ENCODE measurements at places on chromosomes 11 and 22.

DNA sequence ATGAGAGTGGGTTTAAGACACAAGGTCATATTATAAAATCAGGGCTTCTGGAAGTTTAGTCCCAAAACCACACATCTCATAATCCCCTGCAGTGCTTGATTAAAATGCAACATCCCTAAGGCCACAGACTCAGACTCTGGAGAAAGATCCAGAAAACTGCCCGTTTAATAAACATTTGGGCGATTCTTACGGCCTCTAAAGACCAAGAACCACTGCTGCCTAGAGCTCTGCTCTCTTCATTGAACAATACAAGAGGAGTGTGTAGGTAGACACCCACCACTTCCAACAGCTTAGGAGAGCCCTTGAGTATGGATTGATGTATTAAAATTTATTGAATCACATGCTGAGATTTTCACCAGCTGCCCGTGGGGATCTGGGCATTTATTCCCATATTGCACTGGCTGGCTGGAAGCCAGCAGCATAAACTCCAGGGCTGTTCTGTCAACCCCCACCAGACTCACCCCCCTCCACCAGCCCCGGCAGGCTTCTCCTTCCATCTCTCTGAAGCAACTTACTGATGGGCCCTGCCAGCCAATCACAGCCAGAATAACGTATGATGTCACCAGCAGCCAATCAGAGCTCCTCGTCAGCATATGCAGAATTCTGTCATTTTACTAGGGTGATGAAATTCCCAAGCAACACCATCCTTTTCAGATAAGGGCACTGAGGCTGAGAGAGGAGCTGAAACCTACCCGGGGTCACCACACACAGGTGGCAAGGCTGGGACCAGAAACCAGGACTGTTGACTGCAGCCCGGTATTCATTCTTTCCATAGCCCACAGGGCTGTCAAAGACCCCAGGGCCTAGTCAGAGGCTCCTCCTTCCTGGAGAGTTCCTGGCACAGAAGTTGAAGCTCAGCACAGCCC, 749 bp upstream of the BEST1 start:
- peak; percentile 78 for DNase-seq

GRCh38 chr11:87432022-87432421, 394.3 kb downstream of the TMEM135 start:
- DNase-seq, result no peak

GRCh38 chr11:1747753-1748635, 2.4 kb downstream of the IFITM10 start:
- DNase-seq, result no peak

DNA sequence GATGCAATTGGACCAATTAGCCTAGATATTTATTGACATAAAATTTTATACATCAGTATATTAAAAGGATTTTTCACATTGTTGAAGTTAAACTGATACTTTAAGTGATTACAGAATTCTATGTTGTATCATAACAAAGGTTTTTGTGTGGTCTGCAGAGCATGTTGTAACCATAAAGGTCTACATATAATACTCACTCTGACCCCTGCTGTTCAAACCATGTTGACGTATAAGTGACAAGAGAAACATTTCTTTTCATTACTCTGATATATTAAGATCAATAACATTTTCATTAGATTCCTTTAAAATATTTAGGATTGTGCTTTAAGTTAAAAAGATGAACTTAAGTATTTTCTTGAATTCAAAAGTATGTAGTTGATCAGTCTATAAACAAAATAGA, 63.9 kb downstream of the GAS2 start:
- no peak for DNase-seq

DNA sequence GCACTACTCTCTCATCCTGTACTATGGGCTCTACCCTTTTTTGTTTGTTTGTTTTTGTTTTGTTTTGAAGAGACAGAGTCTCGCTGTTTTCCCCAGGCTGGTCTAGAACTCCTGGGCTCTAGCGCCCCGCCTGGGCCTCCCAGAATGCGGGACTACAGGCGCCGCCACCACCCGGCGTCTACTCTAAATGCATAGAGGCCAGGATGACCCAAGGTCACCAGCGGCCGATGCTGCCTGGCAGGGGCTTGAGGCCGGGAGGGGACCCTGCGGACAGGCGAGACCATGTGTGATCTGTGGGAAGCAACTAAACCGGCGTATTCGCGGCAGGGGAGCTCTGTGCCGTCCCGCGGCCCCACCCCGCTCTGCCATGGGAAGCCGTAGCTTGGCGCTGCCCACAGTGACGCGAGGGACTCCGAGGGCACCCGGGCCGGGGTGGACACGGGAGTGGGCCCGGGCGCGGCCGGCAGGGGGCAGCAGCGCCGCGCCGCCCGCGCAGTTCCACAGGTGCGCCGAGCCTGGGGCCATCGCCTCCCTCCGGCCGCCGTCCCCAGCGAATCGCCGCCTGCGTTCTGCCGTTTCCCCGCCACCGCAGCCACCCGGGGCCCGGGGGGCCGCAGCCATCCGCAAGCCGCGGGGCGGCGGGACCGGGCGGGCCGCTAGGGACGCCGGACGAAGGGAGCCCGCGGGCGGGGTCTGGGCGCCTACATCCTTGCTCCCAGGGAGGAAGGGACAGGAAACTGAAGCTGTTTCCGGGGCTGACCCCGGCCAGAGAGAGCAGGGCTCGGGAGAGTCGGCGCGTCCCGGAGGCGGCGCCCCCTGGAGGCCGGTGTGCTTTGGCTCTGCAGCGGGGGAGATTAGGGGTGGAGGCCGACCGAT, 12.3 kb upstream of the HDHD5 start:
- peak; percentile 46 for DNase-seq

DNA sequence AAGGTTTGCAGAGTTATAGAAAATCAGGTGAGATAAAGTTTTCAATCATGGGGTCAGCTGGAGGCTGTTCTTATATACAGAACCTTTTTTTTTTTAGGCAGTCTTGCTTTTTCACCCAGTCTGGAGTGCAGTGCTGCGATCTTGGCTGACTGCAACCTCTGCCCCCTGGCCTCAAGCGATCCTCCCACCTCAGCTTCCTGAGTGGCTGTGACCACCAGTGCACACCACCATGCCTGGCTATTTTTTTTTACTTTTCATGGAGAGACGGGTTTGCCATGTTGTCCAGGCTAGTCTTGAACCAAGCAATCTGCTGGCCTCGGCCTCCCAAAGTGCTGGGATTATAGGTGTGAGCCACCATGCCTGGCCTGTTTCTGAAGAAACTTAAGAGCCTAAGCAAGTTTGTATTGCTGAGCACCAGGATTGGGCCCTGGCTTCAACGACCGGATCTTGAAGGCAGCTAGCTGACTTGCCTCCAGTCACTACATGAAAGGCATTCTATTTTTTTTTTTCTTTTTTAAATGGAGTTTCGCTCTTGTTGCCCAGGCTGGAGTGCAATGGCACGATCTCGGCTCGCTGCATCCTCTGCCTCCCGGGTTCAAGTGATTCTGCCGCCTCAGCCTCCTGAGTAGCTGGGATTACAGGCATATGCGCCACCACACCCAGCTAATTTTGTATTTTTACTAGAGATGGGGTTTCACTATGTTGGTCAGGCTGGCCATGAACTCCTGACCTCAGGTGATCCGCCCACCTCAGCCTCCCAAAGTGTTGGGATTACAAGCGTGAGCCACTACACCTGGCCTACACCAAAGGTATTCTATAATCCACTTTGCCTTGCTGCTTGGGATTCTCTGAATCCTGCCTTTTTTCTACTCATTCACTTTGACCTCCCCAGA, 7.6 kb downstream of the XBP1 start:
- no peak for DNase-seq

DNA sequence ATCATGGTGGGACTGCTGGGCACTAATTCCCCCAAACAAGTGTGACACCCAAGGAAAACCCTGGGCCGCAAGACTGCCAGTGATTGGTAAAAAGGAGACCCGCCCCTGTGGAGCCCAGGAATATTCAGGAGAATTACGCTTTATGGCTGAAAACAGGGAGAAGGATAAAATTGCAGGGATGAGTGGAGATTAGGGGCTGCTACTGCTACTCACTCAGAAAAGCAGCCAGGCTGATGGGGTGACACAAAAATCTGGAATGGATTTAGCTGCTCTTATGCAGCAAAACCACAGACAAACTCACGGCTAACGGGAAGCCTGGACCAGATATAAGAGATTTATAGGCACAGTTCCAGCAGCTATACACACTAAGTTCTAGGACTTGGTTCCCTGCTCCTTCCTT, 4.4 kb upstream of the FBXO3 start:
- no peak for DNase-seq

- DNase-seq, result no peak
Measured at GRCh38 chr11:62238151-62238550, 3.9 kb upstream of the SCGB1D2 start.

GRCh38 chr11:75388386-75389275, 10.7 kb upstream of the RPS3 start:
- no peak for DNase-seq

- DNase-seq, result no peak
Measured at GRCh38 chr22:49152939-49153770, 674.5 kb downstream of the BRD1 start.

DNA sequence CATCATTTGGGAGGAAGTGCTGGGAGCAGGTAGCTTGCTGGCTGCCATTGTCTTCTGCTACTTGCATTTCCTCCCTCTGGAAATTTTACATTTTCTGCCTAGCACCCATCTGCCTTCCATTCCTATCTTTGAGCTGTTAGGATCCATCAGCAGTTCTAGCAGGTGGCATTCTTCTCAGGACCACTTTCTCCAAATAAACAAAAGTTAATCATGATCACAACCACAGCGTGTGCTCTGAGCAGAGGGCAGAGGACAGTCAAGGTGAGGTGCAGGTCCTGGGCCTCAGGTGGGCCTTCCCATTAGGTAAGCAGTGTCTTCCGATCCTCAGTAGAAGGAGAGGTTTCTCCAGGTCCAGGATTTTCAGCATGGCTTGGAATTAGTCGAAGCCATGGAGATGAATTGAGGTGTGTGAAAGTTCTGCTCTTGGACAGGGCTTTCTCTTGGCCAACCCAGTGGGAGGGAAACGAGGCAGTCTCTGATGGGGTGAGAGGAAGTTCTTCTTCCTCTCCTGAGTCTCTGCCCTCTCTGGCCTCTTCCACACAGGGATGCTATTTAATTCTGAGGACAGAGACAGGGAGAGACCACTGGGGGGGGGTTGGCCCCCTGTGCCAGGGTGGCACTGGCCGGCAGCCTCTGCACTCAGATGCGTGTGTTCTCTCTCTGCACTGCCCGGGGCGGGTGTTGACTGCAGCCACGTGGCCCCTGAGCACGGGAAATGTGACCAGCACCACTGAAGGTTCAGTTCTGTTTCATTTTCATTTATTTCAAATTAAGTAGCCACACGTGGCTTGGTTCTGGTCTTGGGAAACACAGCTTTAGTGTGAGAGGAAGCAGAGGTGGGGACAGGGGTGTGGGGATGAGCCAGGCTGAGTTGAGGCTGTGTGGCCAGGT, 170.8 kb downstream of the TBC1D22A start:
- no peak for DNase-seq

DNA sequence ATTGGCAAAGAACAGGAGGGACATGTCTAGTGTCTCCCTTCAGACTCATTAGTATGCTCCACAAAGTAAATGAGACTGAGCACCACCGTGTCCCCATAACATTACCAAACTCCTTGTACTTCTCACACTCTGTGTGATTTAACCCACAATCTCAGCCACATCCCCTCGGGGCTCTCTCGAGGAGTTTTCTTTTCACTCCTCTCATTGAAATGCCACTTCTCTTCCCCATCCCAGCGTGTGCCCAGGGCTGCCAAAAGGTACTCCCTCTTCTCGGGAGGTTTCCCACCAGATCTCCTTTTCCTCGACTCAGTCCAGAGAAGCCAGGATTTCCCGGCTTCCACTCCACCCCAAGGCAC, 1.1 kb downstream of the RBFOX2 start:
- DNase-seq, result no peak

- DNase-seq, result no peak
Measured at GRCh38 chr11:96155627-96156378, 187.2 kb downstream of the MAML2 start.

Data from NCI-H1436 treated with DMSO at 0.1 percent for 48 hours (cell line).